ENCODE measurements at places on chromosomes 6 and 20.

- no peak for DNase-seq
Measured at GRCh38 chr6:36822506-36823269, 16.6 kb downstream of the CPNE5 start.

GRCh38 chr6:146856296-146856695, 257.5 kb downstream of the ADGB start:
- no peak for DNase-seq

GRCh38 chr6:151073146-151073545, 166.6 kb upstream of the AKAP12 start:
- DNase-seq = no peak

GRCh38 chr20:22752324-22752723, 168.0 kb upstream of the FOXA2 start:
- no peak for DNase-seq

- peak; percentile 3 for DNase-seq
Measured at GRCh38 chr6:128696691-128697689, 176.6 kb upstream of the PTPRK start.

DNA sequence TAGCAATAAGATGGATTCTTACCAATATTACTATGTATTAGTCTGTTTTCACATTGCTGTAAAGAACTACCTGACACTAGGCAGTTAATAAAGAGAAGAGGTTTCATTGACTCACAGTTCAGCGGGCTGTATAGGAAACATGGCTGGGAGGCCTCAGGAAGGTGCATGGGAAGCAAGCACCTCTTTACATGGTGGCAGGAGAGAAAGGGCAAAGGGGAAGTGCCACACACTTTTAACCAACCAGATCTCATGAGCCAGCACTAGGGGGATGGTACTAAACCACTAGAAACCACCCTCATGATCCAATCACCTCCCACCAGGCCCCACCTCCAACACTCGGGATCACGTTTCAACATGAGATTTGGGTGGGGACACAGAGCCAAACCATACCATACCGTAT, 40.7 kb upstream of the CCDC167 start:
- DNase-seq = no peak

All from fibroblast of gingiva (primary cell).